ENCODE measurements at places on chromosomes 13 and 19. TPM values are rescaled to one million over a fixed set of nuclear protein-coding genes. Genes with fewer than 3 reads are reported as not detected.

DNA sequence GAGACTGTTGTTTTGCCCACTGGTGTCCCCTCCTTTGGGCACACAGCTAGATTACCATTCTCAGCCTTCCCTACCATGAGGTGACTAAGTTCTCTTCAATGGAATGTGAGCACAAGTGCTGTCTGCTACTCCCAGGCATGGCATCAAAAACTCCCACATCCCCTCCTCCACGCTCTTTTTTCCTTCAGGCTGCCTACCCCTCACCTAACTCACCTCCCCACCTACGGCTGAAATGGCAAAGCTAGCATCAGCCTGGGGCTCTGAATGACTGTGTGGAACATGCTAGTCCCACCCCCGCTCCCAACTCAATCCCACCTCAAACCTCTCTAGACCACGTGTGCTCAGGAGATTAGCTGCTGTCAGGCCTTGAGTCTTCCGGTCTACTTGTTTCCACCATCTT is 512.2 kb downstream of the DIAPH3 start:
- no peaks in the 10 kb centered on the region for H3K36me3 ChIP-seq
- H3K4me1 ChIP-seq, result no peaks in the 10 kb centered on the region

- peaks cover 28% of the 10 kb centered on the region for H3K4me1 ChIP-seq
- peak overlapping the region; percentile 74 for H3K27ac ChIP-seq
- peak; percentile 87 for DNase-seq
- H3K36me3 ChIP-seq, result peaks cover 32% of the 10 kb centered on the region
- H3K27me3 ChIP-seq, result no peaks in the 10 kb centered on the region
- H3K4me3 ChIP-seq, result peak overlapping the region; percentile 82
Observed at GRCh38 chr19:49890349-49891311, 6.1 kb downstream of the IL4I1 start.

- peak; percentile 84 for DNase-seq
- peak overlapping the region; percentile 89 for H3K4me3 ChIP-seq
- H3K27me3 ChIP-seq, result peaks cover 11% of the 10 kb centered on the region
- H3K36me3 ChIP-seq, result no peaks in the 10 kb centered on the region
Observed at GRCh38 chr19:41226053-41226873, 7.2 kb downstream of the AXL start.

- peaks cover 44% of the 10 kb centered on the region for H3K36me3 ChIP-seq
- peak; percentile 59 for DNase-seq
- H3K27me3 ChIP-seq, result no peaks in the 10 kb centered on the region
- H3K4me3 ChIP-seq, result peak overlapping the region; percentile 96
- peaks cover 12% of the 10 kb centered on the region for H3K4me1 ChIP-seq
Observed at GRCh38 chr19:19900139-19900728, 512 bp upstream of the ZNF93 start.

DNA sequence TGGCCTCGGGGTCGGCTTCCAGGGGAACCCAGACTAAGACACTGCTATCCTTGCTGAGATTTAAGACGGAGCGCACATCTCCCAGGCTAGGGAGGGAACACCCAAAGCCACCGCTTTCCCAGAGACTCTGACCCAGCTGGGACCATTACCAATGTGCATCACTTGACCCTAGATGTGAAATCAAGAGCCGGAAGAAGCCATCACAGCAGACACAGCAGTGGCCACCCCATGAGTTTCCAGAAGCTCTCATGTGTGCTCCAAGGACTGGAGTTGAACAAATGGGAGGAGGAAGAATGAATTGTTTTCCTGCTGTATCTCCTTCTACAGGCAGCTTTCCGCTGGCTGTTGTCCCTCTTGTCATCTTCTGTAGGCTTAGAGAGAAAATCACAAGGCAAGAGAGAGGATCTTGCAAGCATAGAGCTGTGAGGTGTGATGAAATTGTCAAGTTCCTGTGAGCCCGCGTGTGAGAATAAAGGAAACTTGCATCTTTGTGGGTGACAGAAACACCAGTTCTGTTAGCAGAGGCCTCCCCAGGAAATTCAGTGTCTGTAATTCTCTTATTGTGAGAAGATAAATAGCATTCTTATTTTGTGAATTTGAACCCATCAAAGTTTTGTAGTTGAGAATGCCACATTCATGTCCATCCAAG is 711.8 kb downstream of the UQCRFS1 start:
- H3K4me3 ChIP-seq, result no peak overlapping the region
- H3K27ac ChIP-seq, result peak overlapping the region; percentile 21
- peaks cover 27% of the 10 kb centered on the region for H3K4me1 ChIP-seq
- no peaks in the 10 kb centered on the region for H3K36me3 ChIP-seq
- H3K27me3 ChIP-seq, result no peaks in the 10 kb centered on the region
- peak; percentile 69 for DNase-seq

DNA sequence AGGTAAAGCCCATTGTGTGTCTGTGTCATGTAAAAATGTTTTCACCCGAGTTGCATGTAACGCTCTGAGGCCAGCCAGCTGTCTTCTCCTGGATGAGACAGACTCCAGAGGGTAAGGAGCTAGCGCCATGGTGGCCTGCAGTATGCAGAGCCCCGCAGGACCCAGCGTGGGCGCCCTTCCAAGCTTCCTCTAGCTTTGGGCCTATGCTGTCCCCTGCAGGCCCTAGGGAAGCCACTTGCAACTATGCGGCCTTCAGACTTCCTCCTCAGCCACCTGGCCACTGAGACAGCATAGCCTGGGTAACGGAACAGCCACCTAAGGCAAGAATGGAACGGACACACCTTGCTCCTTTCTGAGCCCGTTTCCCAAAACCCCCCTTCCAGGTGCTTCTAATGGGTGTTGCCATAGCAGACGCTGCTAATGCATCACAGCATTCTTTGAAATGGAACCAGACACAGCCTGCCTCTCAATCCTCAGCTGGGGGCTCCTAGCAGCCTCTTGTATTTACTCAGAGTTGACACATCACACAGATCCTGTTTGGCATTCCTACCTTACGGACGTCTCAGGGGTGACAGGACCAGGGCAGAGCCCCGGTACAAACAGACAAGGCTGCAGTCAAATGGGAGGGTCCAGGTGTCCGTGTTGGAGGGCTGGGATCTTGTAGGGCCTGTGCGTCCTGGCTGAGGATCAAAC is 6.2 kb downstream of the FAM32A start:
- no peak overlapping the region for H3K27ac ChIP-seq
- no peaks in the 10 kb centered on the region for H3K27me3 ChIP-seq
- peaks cover 12% of the 10 kb centered on the region for H3K4me1 ChIP-seq
- no peak for DNase-seq

The F10 gene
- not detected for total RNA-seq

The MED16 gene
- 61.1 TPM for total RNA-seq

The LILRA5 gene
- total RNA-seq, result not detected

The LILRB4 gene
- not detected for total RNA-seq

Data from activated CD4-positive, alpha-beta T cell treated with anti-CD3 and anti-CD28 coated beads, Interleukin-2, amount 10 ng/mL, durations not matched to agents 24 days and 14 days (primary cell).